HFFc6 (cell line): ENCODE measurements at places on chromosomes 7 and 10.

DNA sequence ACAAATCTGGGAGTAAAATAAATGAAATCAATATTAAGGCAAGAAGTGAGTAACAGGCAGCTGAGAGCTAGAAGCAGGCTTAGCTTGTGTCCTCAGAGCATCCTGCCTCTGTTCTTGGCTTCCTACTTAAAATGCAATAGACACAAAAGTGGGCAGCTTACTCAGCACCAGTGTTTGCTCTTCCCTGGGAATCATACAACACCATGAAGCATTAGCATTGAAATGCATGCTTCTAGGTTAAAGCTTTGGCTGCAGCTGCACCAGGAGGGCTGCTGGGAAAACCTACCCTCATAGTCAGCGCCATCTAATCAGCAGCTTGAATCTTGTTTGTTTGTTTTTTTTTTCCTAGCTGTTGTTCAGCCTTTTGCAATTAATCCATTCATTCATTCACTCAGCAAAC, 104.2 kb upstream of the VWC2 start:
- no peak for DNase-seq

- no peak for DNase-seq
Observed at GRCh38 chr7:107503687-107504086, 33.8 kb downstream of the GPR22 start.

GRCh38 chr7:124459101-124460055, 306.2 kb downstream of the GPR37 start:
- no peak for DNase-seq

GRCh38 chr7:66640802-66641525, 12.3 kb downstream of the KCTD7 start:
- DNase-seq, result no peak

DNA sequence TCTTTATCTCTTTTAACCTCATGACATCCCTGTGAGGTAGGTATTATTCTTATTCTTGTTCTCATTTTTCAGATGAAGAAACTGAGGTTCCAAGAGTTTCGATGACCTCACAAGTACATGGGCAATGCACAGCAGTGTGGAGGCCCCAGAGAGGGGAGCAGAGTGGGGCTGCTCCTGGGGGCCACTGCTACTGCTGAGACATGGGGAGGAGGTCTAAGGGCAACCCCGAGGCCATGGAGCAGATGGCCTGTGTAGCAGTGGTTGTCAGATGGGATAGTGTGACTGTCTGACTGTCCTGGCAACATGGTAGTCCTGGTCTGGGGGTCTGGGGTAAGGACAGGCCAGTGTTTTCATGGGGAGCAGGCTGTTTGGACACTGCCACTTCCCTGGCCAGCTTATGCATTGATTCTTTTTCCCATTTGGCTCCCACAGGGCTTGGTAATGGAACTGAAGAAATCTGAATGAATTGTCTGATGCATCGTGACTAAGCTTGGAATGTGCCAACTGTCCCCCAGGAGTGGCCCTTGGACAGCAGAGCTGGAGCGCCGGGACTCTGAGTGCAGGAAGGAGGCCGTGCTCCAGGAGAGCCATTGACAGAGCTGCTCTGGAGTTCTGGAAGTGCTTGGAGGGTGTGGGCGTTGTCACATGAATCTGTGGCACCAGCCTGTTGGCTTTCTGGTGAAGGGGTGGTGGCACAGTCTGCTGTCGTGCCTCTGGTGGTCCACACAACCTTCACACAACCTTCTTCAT, 40.9 kb downstream of the ADRA2A start:
- no peak for DNase-seq

- DNase-seq, result no peak
Observed at GRCh38 chr7:134825666-134826065, 46.2 kb downstream of the CALD1 start.

GRCh38 chr10:11936389-11937152, 106.0 kb downstream of the UPF2 start:
- DNase-seq, result no peak

GRCh38 chr7:98969386-98969785, 91.1 kb downstream of the TRRAP start:
- DNase-seq, result no peak

DNA sequence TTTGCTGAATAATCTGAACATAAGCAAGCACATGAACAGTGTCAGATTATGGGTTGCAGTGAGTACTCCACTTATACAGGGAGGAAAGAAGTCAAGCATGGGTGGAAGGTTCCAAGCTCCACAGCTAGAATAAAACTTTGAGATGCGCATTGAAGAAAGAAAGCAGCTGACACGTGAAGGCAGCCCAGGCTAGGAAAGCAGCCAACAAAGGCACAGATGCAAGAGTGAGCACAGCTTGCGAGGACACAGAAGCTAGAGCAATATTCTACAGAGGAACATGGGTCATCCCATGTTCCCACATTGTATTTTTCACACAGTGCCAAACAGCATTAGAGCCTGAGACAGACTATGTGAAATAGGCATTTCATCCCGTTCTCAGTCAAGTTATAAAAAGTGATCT, 194.6 kb upstream of the TBX20 start:
- DNase-seq, result no peak

GRCh38 chr7:132464740-132465139, 111.5 kb downstream of the PLXNA4 start:
- DNase-seq, result peak; percentile 33

DNA sequence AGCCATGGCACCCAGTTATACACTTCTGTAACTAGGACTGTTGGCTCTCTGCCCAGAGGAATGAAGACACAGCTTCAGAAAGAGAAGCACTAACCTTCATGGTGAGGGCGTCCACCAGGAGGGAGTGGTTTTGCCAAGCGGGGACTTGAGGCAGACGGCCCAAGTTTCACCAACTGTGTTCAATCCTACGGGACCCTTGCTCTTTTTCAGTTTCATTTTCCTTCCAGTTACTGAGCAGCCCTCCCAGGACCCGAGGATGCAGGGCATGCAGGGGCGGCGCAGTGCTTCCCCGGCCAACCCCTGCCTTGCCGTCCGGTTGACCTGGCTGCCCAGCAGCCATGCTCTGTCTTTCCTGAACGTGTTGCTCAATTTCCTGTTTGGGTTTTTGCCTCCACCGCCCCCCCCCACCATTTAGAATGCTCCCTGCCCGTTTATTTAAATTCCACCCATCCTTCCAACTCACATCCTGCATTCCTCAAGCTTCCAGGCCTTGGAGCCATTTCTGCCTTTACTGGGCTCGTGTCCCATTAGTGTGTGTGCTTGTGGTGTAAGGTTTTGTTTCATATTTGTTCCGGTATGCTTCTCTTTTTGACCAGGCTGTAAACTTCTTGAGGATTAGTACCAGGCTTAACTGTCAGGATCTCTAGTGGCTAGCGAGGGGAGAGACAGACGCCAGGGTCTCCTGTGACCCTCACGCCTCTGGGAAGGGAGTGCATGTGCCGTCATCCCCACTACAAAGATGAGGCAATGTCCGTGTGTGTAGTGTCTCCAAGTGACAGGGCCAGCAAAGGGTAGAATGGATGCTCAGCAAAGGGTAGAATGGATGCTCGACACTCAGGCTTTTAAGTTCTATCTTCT, 31.6 kb downstream of the IL15RA start:
- DNase-seq, result peak; percentile 86

GRCh38 chr7:33725111-33726025, 180.0 kb upstream of the BMPER start:
- DNase-seq, result no peak

- peak; percentile 42 for DNase-seq
Observed at GRCh38 chr7:87219545-87220025, at the start of gene TMEM243. Gene TMEM243, minus strand, starts transcription at chr7:87219732. Its CDS starts 229 bp downstream, at chr7:87219503.

DNA sequence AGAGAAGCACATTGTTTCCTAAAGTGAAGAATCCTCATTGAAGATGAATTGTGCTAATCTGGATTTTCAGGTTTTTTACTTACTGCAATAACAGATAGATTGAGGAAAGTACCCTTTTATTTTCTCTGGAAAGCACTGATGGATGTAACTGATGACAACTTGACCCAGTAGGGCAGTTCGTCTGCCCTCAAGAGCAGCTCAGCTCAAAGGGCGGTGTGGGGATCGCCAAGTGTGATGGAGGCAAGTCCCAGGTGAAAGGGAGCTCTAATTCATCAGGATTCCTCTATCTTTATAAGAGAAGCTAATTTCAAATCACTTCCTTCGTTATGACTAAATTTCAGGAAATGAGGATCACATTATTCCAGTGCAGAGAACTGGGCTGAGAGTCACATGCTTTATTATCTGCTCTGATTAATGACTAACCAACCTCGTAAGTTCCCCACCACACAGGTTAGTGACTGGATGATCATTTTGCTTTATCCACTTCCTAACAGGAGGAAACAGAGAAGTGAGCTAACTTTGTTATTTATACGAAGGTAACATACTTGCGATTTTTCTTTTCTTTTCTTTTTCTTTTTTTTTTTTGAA, 98.8 kb downstream of the PFKFB3 start:
- DNase-seq, result no peak

DNA sequence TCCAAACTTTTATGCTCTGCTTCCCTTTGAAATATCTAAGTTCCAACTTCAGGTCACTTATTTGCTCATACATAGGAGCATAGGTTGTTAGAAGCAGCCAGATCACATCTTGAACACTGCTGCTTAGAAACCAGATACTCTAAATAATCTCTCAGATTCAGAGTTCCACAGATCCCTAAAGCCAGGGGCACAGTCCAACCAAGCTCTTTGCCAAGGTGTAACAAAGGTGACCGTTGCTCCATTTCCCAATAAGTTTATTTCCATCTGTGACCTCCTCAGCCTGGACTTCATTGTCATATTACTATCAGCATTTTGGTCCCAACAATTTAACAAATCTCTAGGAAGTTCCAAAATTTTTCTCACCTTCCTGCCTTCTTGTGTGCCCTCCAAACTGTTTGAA, 52.8 kb downstream of the TRIM24 start:
- no peak for DNase-seq

DNA sequence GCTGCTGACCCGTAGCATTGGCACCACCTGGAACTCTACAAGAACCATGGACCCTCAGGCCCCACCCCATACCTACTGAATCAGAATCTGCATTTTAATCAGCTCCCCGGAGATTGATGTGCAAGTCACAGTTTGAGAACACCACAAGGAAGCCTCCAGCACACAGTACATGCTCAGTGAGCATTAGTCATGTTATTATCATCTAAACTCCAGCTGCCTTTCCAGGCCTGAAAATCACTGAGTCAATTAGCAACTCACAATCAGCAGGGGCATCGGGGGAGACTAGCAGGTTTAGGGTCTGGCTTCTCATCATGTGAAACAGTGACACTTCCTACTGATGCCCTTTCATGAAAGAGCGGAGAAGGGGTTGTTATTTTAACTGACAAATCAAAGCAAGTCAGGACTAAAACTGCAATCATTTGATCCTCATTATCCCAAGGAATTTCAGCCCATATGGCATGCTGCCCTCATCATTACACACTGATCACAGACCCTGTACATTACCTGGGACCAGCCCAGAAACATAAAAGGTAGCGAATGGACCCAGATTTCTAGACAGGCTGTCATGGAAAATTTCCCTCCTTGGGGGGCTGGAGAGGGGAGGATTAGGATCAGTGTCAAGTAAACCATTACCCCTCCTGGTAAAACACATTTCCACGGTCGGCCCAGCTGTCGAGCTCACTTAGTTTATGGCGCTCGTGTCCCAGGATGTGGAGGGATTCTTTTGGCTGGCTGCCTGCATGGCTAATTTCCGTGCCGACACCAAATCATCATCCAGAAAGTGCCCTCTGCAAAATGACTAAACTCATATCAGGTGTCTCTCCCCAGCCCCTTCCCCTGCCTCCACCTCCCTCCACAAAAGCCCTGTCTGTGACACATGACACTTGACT, 122.8 kb downstream of the PRLHR start:
- peak; percentile 66 for DNase-seq

DNA sequence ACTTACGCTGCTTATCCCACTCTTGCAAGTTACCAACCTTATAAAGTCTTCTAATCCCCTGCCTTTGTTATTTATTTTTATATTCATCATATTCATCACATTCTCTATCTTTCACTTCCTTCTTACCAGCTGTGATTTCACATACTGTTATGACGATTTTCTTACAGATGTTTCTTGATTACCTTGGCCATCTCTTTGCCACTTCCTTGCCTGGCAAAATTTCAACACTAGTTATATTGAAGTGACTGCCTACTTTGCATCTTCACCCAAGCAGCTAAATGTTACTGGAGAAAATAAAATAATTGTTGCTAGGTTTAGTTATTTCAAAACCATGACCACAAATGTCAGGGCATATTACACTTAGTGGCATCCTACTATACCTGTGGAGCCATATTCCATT, 8.8 kb upstream of the STEAP4 start:
- no peak for DNase-seq

DNA sequence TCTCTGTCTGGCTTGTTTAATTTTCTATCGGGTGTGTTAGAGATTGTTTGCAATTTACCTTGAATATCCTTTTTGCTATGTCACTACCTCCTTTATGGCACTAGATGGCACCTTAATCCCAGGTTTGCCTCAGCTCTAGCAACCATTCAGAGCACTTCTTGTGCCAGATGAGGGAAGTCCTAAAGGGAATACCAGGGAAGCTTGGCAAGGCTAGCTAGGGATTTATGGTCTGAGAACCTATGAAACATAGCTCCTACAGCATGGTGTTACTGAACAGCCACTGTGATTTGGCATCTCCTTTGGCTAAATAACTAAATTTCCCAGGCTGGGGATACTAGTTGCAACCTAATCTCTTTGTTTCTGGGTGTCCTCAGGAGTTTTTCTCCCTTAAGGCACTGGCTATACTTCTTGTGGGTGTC, 69.0 kb upstream of the VOPP1 start:
- DNase-seq, result peak; percentile 81

- peak; percentile 51 for DNase-seq
Observed at GRCh38 chr7:106050002-106050745, 61.9 kb downstream of the SYPL1 start.

GRCh38 chr10:89129911-89130310, 77.2 kb downstream of the CH25H start:
- peak; percentile 55 for DNase-seq

GRCh38 chr7:44257618-44258422, 57.0 kb downstream of the YKT6 start:
- DNase-seq, result peak; percentile 82

DNA sequence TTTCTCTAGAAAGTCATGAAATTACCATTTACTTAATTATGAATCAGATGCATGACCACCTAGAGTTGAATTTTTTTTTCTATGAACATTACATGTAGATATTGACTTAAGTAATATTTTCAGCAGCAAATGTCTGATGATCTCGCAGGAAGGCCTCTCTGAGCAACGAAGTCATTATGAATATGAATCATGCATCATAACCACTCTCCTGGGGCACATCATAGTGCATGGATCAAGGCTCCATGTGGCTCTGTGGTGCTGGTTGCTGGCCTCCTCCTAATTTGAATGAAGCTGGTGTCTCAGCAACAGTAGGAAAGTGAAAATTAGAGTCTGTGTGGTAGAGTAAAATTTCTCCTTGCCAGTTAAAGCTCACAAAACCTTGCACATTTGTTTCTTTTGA, 121.4 kb upstream of the INHBA start:
- DNase-seq, result no peak

DNA sequence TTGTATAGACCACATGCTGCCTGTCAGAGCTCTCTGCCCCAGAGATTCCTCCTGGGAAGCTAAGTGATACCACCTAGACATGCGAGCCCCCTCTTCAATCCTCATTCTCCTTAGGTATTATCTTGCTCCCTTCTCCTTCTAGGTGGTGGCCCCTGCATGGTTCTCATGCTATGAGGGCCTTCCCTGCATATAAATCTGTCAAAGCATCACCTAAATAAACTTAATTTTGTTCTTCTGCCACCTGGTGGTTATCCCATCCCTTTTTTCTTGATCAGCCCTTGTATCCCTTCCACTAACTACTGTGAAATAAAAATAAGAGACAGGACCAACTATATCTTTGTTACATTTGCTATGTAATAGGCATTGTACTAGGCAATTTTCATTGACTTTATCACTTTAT, 242.1 kb downstream of the CDC14C start:
- DNase-seq, result no peak

- no peak for DNase-seq
Observed at GRCh38 chr10:52571516-52572182, 200.9 kb downstream of the MBL2 start.

- peak; percentile 51 for DNase-seq
Observed at GRCh38 chr10:30645340-30645827, 15.8 kb upstream of the LYZL2 start.
